ENCODE measurements at places on chromosomes 2 and 18.

- peak; percentile 38 for DNase-seq
These were observed 1.7 kb downstream of the MAP2 start for GRCh38 chr2:209425471-209426071.

- no peak for DNase-seq
These were observed 6.5 kb upstream of the GPR35 start for GRCh38 chr2:240618776-240619175.

DNA sequence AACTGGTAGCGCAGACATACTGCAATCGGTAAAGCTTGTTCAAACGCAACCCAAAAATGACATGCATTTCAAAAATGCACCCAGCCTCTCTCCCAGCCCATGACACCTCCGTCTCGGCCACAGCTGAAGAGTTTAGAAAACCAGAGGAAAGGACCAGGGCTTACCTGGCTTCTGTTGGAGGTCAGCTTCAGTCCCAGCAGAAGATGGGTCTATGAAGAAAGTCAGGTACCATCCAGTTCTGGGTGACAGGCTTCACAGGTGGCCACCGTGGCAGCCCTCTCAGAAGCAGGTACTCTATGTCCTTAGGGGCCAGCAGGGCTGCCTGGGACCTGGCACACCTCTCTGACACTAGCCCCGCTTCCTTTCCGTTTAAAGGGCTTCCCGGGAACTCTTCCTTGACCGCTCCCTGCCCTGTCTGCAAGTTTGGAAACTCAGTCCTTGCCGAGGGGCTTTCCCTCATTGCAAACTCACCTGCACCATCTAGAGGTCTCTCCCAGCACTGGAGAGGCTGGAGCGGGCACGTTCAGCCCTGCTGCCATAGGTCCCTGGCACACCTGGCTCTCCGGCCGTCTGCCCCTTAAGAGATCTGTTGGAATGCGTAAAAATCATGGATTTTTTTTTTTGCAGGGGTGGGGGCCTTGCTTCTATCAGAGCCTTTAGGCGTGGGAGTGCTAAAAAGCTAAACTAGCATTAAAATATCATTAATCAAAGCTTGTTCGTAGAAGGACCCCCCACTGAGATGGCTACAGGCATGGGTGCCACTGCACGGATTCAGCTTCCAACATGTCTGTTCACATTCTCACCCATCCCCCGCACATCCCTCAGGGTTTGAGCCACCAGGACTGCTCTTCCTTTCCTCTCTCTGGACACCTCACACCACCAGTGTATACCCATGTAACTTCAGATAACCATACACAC lies at the start of gene EDAR:
EDAR (minus strand) TSS at position 425 of the 918 bp plus-strand sequence. CDS start 58,206 bp downstream, outside the sequence.
- DNase-seq, result peak; percentile 24

DNA sequence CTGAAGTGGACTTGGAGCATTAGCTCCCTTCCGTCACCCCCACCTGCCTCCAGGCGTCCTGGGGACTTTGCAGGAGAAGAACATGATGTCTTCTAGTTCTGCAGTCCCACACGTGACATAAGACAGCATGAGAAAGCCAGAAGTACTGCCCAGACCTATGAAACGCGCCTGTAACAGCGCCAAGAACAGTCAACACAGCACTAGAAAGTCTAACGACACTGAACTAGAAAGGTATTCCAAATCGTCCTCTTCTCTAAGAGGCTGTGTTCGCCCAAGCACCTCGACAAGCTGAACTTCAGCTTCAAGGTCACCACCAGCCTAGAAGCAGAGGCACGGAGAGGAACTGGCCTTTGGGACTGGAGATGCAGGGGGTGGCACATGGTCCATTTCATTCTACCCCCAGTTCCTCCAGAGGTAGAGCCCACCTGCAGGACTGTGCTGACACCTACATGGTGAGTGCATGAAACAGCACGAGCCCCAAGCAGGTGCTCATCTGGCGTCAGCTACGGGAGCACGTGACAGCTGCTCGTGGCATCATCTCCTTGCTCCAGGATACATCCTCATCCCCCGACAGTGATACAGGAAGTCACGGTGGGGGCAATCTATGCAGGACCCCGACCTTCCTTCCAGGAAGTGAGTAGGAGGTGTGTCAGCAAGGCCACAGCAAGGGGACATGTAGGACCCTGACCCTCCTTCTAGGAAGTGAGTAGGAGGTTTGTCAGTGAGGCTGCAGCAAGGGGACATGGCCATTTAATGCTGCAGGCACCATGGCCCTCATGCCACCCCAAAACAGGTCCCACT lies 3.7 kb downstream of the HDAC4 start:
- DNase-seq, result no peak

- no peak for DNase-seq
These were observed 332.3 kb downstream of the NCKAP5 start for GRCh38 chr2:133235968-133236367.

DNA sequence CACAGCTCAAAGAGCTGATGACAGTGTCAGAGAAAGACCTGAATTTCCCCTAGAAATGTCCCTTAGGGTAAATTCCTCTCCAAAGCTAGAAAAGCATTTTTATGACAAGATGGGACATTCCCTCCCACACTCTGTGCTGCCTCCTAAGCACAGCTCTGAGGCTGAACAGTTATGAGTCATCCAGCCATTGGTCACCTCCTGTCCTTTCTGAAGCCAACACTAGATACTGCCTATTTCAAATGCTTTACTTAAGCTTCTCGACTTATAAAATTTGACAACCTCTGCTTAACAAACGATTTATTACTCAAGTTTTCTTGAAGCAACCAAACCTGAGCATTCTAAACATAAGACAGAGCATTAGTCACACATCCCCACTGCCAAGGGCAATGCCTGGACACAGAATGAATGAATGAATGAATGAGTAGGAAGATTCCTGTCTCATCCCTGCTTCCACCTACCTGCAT lies 35.4 kb downstream of the B4GALT6 start:
- peak; percentile 75 for DNase-seq

DNA sequence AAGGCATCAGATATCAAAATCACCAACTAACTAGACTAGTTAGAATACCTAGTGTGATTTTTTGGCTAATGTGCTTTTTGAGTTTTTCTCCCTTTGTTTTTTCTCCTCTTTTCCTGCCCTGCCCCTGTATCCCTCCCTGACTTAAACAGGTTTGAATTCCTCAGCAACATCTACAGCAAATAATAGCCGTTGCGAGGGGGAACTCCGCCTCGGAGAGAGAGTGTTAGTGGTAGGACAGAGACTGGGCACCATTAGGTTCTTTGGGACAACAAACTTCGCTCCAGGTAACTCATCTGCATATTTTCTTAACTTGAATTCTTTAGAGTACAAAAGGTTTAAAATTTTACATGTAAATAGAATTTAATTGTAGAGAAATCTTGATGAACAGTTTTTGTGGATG lies 45.0 kb downstream of the CLIP4 start:
- no peak for DNase-seq

- no peak for DNase-seq
These were observed 190.1 kb upstream of the TNP1 start for GRCh38 chr2:217049956-217050355.

DNA sequence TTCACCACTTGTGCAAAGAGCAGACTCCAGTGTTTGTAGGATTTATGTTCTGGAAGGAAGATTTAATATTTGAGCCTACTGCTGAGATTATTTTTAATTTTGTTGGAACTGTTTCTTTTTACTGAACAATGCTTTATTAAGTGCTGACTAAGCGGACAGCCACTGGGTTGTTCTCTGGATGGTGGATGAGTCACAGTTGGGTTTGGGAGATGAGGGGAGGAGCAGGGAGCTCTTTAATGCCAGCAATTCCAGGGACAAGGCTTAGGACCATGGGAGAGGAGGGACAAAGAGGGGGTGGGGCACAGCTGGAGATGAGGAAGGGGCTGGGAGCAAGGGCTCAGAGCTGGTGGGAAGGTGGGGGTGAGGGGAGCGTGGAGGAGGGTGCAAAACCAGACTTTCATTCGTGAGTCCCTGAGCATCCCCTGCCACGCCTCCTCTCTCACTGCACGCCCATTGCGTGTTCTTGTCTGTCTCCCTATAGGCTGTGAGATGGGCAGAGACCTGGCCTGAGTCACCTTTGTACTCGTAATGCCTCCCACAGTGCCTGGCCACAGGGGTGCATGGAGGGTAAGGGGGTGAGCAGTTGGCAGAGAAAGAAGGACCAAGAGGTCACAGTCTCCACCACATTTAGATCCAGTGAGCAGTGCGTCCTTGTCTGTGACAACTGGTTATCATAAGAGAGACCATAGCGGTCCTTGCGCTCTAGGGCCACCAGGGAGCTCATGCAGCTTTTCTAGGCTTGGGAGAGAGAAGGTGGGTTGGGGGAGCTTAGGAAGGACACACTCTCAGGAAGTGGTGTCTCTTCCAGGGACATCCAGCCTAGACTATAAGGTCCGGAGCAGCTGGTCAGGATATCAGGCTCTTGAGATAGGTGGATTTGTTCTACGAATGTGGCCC lies 18.4 kb downstream of the SLC4A3 start:
- DNase-seq, result peak; percentile 83

DNA sequence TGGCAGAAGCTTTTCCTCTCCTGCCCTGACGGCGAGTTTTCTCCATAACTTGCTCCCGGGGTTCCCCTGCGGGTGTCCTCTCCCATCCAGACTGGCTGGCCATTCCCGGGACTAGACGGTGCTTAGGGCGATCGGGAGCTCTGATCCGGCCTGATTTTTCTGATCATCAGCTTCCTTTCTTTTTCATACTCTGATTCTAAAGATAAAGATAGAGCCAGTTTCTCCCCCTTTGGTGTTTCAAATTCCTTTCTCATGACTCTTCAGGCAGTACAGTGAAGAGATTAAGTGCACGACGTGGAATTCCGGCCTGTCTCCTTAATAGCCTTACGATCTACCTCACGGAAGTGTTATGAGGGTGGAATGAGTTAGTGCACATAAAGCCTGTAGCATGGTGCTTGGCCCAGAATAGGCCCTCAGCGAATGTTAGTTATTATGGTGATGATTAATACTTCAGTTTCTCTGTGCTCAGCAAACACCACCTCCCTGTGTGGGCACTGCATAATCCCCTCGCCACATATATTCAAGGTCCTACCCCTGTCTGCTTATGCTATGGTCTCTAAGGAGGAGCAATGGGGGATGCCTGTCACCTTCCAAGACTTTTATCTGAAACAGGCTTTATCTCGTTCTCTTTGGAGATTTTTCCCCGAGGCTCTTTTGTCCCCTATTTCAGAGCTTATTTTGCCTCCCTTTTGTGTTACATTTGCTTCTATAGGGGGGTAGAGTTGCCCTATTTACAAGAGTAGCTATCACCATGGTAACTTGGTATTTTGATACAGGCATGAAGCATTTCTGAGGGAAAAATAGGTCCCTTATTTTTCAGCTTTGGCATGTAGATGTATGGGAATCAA lies 254.8 kb downstream of the CDH2 start:
- peak; percentile 95 for DNase-seq

- DNase-seq, result peak; percentile 85
These were observed 114.0 kb downstream of the DSEL start for GRCh38 chr18:67402543-67402942.

DNA sequence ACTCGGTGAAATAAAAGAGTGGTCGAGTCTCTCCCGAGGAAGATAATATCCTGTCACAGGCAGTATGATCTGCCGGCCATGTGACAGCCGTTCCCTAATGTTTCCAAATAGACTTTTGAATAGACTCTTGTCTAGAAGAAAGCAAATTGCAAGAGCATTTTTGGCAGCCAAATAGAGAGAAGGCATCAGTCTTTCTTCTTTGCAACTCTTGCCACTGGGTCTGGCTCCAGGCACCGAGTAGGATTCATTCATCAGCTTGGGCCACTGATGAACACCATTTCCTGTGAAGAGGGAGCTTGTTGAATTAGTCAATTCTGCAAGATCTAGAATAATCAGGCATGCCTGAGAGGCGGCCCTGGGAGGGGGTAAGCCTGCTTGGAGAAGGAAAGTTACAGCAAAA lies 165.6 kb downstream of the KLHL29 start:
- DNase-seq, result no peak

DNA sequence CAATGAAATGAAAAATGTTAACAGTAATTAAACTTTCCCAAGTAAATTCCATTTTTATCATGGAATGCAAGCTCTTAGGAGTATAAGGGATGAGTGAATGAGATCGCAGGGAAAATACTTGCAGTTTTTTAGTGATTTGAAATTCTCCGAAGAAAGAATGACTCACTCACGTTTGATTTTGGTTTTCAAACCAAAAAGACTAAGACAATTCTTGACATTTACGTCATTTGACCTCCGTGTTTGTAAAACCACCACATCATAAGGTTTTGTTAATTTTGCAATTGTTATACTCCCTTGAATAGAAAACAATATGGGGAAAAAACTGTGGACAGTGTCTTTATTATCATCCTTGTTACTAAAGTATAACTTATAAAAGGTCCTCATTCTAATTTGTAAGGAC lies 29.4 kb downstream of the COL4A4 start:
- DNase-seq, result no peak

DNA sequence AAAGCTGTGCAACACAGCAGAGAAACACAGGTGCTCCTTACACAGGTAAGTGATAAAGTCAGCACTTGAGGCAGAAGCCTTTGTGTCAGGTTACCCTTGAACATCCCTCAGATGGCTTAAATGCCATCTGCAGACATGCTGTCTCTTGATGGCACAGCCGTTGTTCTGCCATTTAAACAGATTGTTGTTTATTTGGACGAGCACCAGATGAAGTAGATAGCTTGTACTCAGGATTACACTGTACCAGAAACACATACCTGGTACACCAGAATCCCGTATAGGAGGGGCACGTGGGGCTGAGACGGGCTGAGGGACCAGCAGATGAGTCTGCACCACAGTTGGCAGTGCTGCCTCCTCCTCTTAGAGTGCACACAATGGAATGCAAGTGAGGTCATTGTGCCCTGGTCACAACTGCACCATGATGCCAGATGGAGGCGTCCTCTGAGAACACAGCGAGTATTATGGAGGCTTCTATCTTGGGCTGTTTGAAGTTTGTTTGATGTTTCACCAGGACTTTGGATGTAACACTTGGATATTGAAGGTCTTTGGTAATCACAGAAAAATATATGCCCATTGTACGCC lies 143.0 kb downstream of the TANC1 start:
- no peak for DNase-seq

- DNase-seq, result no peak
These were observed 278.9 kb downstream of the IRS1 start for GRCh38 chr2:226520723-226521122.

DNA sequence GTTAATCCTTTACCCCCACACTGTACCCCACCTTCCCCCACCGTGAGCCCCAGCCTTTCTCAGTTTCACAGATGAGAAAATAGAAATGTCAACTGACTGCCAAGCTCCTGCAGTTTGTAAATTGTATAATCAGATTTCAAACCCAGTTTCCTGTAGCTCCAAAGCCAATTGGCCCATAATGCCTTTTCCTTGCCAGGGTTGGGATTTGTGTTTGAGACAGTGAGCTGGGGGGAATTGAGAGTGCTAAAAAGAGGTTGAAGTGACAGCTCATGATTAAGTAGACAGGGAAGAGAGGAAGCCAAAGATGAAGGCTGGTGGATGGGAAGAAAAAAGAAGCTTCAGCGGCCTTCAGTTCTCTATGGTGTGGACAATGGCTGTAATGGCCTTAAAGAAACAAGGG lies 10.7 kb downstream of the OSBPL6 start:
- no peak for DNase-seq

DNA sequence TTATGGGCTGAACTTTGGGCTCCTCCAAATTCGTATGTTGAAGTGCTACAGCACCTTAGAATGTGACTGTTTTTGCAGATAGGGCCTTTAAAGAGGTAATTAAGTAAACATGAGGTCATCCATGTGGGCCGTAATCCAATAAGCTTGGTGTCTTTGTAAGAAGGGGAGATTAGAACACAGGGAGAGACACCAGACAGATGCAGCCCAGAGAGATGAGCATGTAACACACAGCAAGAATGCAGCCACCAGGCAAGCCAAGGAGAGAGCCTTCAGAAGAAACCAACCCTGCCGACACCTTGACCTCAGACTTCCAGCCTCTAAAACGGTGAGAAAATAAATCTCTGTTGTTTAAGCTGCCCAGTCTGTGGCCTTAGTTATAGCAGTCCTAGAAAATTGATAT lies 74.3 kb downstream of the HRH4 start:
- DNase-seq, result no peak

GRCh38 chr2:135047300-135047699 lies at the start of gene MAP3K19:
TSS of gene MAP3K19 (minus strand) at chr2:135047447. CDS start at chr2:135024647, 22,800 bp downstream.
- peak; percentile 8 for DNase-seq

Measured in amniotic epithelial cell (primary cell).